ENCODE measurements at places on chromosomes 7 and 10.

- DNase-seq = no peak
Observed at GRCh38 chr10:111475720-111476119, 398.9 kb downstream of the ADRA2A start.

DNA sequence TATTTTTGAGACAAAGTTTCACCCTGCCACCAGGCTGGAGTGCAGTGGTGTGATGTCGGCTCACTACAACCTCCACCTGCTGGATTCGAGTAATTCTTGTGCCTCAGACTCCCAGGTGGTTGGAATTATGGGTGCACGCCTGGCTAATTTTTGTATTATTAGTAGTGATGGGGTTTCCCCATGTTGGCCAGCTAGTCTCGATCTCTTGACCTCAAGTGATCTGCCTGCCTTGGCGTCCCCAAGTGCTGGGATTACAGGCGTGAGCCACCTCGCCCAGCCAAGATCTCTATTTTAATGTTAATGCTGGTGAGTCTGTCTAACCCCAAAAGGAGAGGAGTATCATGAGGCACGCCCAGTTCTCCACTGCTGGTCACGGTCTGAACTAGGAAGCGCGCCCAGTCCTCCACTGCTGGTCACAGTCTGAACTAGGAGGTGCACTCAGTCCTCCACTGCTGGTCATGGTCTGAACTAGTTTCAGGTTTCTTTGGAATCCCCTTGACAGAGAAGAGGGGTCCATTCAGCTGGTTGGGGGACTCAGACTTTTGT, 5.6 kb upstream of the LRRC27 start:
- DNase-seq = no peak

GRCh38 chr7:130845581-130846085, 111.6 kb upstream of the KLF14 start:
- no peak for DNase-seq

DNA sequence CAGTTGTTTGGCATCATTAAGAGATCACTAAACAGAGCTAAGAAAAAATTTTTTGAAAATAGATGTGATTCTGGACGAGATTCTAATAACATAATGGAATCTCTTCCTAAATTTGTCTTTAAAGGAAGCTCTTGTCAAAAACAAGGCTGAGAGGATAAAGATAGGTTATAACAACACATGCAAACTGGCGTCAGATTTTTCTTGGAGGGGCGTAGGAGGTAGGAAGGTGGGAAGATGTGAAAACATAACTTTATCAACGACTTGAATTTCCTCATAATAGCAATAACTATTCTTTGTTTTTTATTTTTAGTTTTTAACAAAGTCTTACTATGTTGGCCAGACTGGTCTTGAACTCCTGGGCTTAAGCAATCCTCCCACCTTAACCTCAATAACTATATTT, 31.8 kb upstream of the JCAD start:
- no peak for DNase-seq

DNA sequence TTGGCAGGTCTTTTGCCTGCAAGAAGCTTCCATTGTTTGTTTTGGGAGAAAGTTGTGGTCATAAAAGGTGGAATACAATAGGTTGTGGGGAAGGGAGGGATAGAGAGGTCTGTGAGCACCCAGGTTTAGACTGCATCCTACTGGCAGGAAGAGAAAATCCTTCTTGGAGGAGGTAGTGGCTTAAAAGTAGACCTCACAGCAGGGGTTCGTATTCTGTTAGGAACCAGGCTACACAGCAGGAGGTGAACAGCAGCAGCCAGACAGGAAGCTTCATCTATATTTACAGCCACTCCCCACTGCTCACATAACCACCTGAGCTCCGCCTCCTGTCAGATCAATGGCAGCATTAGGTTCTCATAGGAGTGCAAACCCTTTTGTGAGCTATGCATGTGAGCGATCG, 245.3 kb downstream of the NSUN6 start:
- DNase-seq = no peak

- DNase-seq = peak; percentile 67
Observed at GRCh38 chr7:27199849-27200760, at the start of gene HOXA13. Gene HOXA13, minus strand, starts transcription at chr7:27200091. Its CDS starts 14 bp downstream, at chr7:27200077.

GRCh38 chr7:125256446-125256845, 326.8 kb upstream of the POT1 start:
- DNase-seq = no peak

GRCh38 chr7:158803367-158803969, 25.8 kb downstream of the ESYT2 start:
- no peak for DNase-seq

- DNase-seq = peak; percentile 43
Observed at GRCh38 chr10:71077796-71078453, 134.4 kb upstream of the UNC5B start.

DNA sequence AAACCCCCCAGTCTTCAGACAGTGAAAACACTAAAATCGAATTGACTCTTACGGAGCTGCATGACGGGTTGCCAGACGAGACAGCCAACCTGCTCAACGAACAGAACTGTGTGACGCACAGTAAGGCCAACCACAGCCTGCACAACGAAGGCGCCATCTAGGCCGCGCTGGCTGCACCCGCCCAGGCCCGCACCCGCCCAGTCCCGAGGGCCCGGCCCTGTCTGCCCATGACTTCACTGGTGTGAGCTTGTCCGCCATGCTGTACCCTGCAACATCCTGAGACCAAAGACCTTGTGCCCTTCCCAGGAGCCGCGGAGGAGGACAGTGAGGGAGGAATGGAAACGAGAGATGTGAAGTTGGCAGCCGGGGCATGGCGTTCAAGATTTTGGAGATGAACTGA, 116.1 kb downstream of the NT5C2 start:
- no peak for DNase-seq

DNA sequence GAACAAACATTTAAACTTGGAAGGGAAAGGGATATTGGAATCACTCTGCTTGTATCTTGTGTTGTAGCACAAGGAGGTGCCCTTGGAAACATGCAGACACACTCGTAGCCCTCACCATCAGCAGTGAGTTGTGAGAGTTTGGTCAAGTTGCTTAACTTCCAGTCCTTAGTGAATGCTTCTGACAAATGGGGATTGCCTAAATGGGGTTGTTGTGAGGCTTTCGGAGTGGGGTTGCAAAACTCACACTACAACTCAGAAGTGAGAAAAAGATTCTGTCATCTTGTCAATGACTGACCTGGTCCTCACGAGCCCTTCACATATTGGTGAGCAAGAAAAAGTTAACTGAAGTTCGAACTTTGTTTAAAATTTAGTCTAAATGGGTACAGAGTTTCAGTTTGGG, 29.0 kb upstream of the GSDME start:
- no peak for DNase-seq

GRCh38 chr10:1661859-1662437, 75.4 kb downstream of the ADARB2 start:
- DNase-seq = no peak

DNA sequence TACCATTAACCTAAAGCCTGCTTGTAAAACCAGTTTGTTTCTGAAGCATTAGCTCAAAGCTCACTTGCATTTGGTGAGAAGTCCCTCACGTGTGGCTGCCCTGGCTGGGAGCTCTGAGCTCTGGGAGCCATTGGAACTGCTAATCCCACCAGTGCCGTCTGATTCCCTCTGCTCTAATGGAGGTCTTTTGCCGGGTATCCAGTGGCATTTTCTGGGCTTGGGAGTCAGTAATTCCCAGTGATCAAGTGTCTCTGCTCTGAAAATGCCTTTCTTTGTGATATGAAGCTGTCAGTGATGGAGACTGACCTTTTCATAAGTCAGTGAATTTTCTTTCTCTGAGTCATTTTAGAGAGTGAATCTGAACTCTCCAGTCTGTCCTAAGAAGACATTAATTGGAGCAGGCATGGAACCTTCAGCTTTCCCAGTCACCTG, 36.9 kb upstream of the FAM20C start:
- no peak for DNase-seq

- no peak for DNase-seq
Observed at GRCh38 chr7:91826377-91826776, 54.1 kb downstream of the MTERF1 start.

- no peak for DNase-seq
Observed at GRCh38 chr7:134891696-134892678, 94.3 kb upstream of the AGBL3 start.

GRCh38 chr10:51852297-51852696, 152.9 kb upstream of the CSTF2T start:
- DNase-seq = no peak

DNA sequence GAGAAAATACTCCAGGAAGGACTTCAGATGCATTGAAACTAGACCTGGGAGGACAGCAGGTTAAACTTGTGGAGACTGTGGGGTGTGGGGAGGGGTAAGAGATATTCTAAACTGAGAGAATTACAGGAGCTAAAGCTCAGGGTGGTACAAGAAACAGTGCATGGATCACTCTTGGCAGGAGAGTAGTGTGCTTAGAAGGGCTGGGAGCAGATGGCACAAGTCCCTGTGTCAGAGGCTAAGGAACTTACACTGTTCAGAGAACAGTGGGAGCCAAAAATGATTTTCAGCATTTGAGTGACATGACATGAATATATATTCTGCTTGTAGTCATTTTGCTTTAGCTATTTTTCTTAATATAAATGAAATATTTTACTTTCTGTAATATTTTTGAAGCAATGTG, 36.0 kb upstream of the LAMB1 start:
- DNase-seq = no peak

- no peak for DNase-seq
Observed at GRCh38 chr10:118672766-118673715, 77.6 kb upstream of the PRLHR start.

GRCh38 chr7:115914951-115915350, 115.6 kb downstream of the TFEC start:
- DNase-seq = no peak

- DNase-seq = no peak
Observed at GRCh38 chr10:75613685-75614504, 182.5 kb downstream of the LRMDA start.

- DNase-seq = no peak
Observed at GRCh38 chr10:124989526-124989925, 47.6 kb downstream of the ZRANB1 start.

- DNase-seq = no peak
Observed at GRCh38 chr7:107922886-107923285, 31.9 kb downstream of the DLD start.

- DNase-seq = no peak
Observed at GRCh38 chr10:57992321-57993077, 275.2 kb downstream of the IPMK start.

GRCh38 chr7:48781752-48782151, 142.6 kb upstream of the CDC14C start:
- no peak for DNase-seq

DNA sequence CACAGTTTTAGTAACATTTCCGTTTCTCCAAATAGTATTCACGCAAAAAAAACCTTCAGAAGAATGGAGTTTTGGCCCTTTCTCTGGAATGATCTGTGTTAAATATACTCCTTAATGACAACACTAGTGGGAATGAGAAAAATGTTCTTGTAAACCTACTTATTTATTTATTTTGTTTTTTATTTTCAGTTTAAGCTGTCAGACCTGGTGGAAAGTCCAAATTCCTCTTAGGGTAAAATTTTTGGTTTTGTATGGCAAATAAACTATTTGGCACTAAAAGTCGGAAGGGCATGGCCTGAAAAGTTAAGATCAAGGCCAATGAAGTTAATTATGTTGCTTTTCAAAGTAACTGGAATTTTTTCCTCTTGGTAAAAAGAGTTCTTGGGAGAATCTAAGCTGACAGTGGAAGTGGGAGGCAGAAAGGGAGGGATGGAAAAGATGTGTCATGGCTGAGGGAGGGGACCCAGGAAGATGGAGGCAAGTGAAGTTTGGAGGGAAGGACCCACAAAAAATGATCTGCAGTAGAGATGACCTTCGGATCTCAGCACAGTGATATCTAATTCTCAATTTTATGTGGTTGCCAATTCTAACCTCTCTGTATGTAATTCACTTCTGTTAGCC, 33.5 kb upstream of the VPS41 start:
- no peak for DNase-seq

- no peak for DNase-seq
Observed at GRCh38 chr7:114929570-114929969, 7.7 kb downstream of the MDFIC start.

- no peak for DNase-seq
Observed at GRCh38 chr10:69655868-69656555, 26.0 kb downstream of the FAM241B start.

- DNase-seq = no peak
Observed at GRCh38 chr7:94228678-94229077, 166.0 kb upstream of the COL1A2 start.

GRCh38 chr7:99041526-99041925, 102.4 kb downstream of the SMURF1 start:
- DNase-seq = no peak

GRCh38 chr7:84113906-84114850, 80.4 kb downstream of the SEMA3A start:
- DNase-seq = no peak

DNA sequence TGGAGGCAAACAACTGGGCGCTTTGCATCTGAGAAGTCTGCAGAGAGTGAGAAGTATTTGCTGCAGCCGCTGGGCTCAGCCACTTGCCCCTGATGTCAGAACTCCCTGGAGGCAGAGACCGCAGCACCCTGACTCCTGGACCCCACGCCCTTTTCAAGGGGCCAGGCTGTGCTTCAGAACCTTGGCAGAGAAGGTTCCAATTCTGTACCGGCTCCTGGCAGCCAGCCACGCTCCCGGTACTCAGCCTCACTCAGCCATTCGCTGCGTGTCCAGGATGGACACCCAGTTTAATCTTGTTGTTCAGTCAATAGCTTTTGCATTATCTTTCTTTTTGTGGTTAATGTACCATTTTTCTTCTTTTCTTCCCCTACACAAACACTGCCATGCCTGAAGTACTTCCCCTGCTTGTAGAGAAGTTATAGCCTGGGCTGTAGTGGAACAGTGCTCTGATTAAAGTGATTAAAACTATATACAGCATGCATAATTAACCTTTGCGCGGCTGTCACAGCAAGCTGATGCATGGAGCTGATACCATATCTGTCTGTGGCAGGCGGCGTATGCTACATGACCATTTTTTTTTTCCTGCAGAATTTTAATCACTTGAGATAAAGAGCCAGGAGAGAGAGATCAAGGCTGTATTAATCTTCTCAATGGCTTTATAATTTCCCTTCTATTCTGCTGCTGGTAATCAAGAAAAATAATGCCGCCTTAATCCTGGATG, 578.5 kb downstream of the SDK1 start:
- no peak for DNase-seq

DNA sequence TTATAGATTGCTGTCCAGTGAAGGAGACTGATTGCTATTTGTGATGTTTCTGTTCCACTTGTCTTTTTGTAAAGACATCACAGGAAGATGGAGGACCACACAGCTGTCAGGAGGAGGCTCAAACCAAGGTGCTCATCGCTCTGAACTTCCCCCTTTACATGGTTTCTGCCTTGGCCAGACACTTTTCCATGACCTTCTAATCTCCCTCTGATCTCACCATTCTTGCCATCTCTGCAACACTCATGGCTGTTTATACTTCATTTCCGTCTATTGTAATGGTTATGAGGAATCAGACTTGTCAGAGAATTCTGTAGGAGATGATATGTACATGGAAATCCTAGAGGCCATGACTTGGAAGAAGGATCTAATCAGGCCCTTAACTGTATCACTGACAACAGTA, 1.7 kb upstream of the TAS2R5 start:
- DNase-seq = no peak

GRCh38 chr7:56046721-56047445, 4.4 kb downstream of the PSPH start:
- DNase-seq = no peak

Measured in activated CD8-positive, alpha-beta memory T cell treated with anti-CD3 and anti-CD28 coated beads for 24 hours (primary cell).